Right renal pelvis (tissue), 4 donors: ENCODE measurements at places on chromosomes 7 and 10. TPM values are rescaled to one million over a fixed set of nuclear protein-coding genes. Genes with fewer than 3 reads are reported as not detected.

Gene TPST1
- 48.5 TPM for polyA plus RNA-seq

Gene TFEC
- 44.0 TPM for polyA plus RNA-seq

Gene GRID2IP
- 0.69 TPM for polyA plus RNA-seq

Gene ADAM8
- 2.4 TPM for polyA plus RNA-seq

Gene CALHM3
- polyA plus RNA-seq, result not detected

Gene SLC18A2
- polyA plus RNA-seq, result 1.3 TPM

Gene ERV3-1
- polyA plus RNA-seq, result 24.9 TPM

Gene TMEM229A
- 0.19 TPM for polyA plus RNA-seq

Gene SHTN1
- 19.8 TPM for polyA plus RNA-seq

Gene CYP2C19
- not detected for polyA plus RNA-seq

Gene ASAH2
- polyA plus RNA-seq, result 2.6 TPM

Gene GIMAP1
- 3.3 TPM for polyA plus RNA-seq

Gene SLC13A1
- polyA plus RNA-seq, result 17.3 TPM

Gene TCF7L2
- 42.8 TPM for polyA plus RNA-seq

Gene ABCB8
- polyA plus RNA-seq, result 18.7 TPM

Gene MSMB
- not detected for polyA plus RNA-seq

Gene HOXA3
- polyA plus RNA-seq, result 32.6 TPM
